ENCODE measurements at places on chromosomes 16 and 17. TPM values are rescaled to one million over a fixed set of nuclear protein-coding genes. Genes with fewer than 3 reads are reported as not detected.

- H3K27ac ChIP-seq = no peak overlapping the region
Measured at GRCh38 chr17:66610361-66611133, 224.4 kb upstream of the CACNG5 start.

- no peaks in the 10 kb centered on the region for H3K36me3 ChIP-seq
- H3K27me3 ChIP-seq = no peaks in the 10 kb centered on the region
- H3K4me1 ChIP-seq = peaks cover 44% of the 10 kb centered on the region
- no peak for DNase-seq
- H3K27ac ChIP-seq = no peak overlapping the region
- no peak overlapping the region for H3K4me3 ChIP-seq
Measured at GRCh38 chr16:56862776-56863175, 2.2 kb upstream of the SLC12A3 start.

GRCh38 chr16:11596572-11597226, 10.0 kb upstream of the LITAF start:
- H3K27me3 ChIP-seq = no peaks in the 10 kb centered on the region
- no peak for DNase-seq
- peaks cover 5% of the 10 kb centered on the region for H3K4me1 ChIP-seq
- H3K36me3 ChIP-seq = no peaks in the 10 kb centered on the region

GRCh38 chr16:8721336-8722024, 47.1 kb downstream of the ABAT start:
- no peaks in the 10 kb centered on the region for H3K27me3 ChIP-seq
- H3K4me1 ChIP-seq = no peaks in the 10 kb centered on the region
- peaks cover 2% of the 10 kb centered on the region for H3K36me3 ChIP-seq
- no peak overlapping the region for H3K4me3 ChIP-seq
- H3K27ac ChIP-seq = no peak overlapping the region

GRCh38 chr17:35790841-35791240, 4.6 kb downstream of the MMP28 start:
- peaks cover 5% of the 10 kb centered on the region for H3K4me1 ChIP-seq
- H3K27me3 ChIP-seq = peaks cover 66% of the 10 kb centered on the region

- H3K27me3 ChIP-seq = peaks cover 4% of the 10 kb centered on the region
- DNase-seq = no peak
Measured at GRCh38 chr17:78618264-78619066, 41.3 kb upstream of the DNAH17 start.

DNA sequence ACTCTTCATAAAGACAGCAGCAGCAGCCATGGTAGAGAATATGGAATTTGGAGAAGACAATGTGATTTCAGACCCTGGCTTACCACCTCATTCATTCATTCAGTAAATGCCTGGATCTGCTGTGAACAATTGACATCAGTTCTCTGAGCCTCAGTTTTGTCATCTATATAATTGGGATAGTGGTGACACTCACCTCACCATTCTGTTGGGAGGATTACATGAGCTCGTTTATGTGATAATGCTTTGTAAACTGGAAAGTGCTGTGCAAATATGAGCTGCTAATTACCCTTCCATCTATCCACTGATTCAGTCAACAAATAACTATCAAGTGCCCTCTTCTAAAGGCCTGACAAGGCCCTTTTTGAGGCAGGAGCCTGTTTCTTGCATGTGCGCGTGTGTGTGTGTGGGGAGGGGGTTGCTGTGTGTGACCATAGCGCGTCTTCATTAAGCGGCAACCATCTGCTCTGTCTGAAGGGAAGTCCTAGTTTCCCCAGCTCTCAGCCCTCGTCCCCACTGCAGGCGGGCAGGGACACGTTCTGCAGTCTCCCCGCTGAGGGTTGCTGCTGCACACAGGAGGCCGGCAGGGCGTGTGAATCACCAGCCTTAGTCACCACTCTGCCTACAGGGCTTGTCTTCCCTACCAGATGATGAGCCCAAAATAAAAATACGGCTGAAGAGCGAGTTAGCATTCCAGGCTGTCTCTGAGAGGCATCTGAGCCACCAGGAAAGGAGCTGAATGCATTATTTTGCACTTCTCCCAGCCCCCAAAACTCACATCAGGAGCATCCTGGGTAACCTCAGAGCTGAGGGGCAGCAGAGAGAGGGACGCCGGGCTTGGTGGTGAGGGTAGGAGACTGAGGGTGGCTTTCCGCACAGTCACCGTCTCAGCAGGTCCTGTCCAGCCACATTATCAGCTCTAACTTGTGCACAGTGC, 19.9 kb downstream of the ARL4D start:
- no peaks in the 10 kb centered on the region for H3K36me3 ChIP-seq

DNA sequence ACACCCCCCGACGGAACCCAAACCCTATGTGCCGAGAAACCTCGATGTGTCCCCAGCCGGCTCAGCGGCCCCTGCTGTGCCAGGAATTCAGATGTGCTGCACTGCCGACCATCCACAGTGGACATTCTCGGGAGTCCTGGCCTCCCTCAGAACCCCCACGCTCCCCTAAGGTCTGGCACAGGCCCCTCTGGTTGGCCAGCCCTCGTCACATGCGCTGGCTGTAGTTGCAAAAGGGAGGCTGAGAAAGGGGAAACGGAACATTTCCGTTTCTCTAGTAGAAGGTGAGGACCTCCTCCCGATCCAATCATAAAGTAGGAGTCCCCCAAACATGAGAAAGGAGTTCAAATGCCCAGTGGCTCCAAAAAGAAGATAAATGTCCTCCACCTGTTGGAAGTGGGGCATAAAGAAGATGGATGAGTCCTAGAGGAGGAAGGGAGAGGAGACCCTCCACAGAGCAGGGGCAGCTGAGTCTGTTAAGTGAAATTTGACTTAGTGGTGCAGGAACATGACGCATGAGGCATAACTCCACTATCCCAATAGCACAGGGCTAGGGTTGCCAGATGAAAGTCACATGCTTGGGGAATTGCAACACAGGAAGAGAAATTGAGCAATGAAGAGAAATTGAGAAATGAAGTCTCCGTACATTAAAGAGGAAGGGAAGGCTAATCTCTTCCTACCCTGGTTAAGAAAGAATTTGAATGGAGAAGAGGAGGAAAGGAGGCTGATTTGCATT, 49.3 kb upstream of the WSB1 start:
- H3K36me3 ChIP-seq = no peaks in the 10 kb centered on the region
- no peak for DNase-seq
- no peak overlapping the region for H3K4me3 ChIP-seq

DNA sequence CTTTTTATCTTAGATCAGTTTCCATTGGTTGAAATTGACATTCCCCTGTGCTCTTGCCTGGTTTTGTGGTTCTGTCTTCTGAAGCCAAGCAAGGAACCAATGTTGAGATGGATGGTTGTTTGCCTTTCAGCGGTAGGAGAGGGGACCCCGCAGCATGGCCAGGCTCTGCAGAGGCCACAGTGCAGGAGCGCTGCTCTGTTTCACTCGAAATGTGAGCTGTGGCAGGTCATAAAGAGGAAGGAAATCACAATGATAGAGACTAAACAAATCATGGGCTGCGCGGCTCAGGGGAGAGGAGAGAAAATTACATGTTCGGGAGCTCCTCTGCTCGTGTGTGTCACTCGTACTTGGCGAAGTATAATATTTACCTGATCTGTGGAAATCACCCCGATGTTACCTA, 148.2 kb downstream of the SNX29 start:
- no peaks in the 10 kb centered on the region for H3K36me3 ChIP-seq
- DNase-seq = no peak
- H3K4me3 ChIP-seq = no peak overlapping the region
- no peaks in the 10 kb centered on the region for H3K27me3 ChIP-seq
- H3K27ac ChIP-seq = no peak overlapping the region

DNA sequence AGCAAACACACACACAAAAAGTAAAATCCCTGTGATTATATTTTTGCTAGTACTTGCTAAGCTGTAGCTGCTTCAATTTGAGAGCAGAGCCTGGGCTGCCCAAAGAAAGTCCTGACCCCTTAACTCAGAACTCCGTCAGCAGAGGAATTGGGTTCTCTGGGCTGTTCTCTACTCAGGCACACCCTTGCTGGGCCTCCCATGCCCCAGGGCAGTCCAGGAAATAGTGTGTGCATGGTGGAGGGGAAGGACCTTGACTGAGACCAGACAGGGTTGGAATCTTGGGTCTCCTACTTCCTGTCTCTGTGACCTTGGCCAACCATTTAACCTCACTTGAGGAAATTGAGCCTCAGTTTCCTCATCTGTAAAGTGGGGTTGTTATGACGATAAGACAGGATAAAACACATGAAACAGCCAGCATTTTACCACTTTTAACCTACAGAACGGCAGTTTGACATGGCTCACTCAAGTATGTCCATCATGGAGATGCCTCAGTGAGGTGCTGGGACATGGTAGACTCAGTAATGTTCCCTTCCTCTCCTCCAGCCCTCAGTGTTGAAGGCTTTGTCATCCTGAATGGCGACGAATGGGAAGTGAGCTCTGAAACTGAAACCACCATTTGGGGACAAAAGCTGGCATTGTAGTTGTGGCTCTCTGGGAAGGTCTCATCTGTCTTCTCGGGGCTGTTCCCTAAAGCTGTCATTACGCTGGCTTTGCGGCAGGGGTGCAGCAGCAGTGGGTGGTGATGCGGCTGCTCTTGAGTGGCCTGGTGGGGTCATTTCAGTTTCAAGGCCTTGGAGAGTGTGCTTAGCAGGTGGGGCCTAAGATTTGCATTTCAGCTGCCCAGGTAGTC, 74.9 kb downstream of the CMIP start:
- peaks cover 18% of the 10 kb centered on the region for H3K36me3 ChIP-seq
- H3K27me3 ChIP-seq = no peaks in the 10 kb centered on the region
- peak overlapping the region; percentile 42 for H3K27ac ChIP-seq
- H3K4me1 ChIP-seq = peaks cover 49% of the 10 kb centered on the region
- no peak overlapping the region for H3K4me3 ChIP-seq
- DNase-seq = no peak

DNA sequence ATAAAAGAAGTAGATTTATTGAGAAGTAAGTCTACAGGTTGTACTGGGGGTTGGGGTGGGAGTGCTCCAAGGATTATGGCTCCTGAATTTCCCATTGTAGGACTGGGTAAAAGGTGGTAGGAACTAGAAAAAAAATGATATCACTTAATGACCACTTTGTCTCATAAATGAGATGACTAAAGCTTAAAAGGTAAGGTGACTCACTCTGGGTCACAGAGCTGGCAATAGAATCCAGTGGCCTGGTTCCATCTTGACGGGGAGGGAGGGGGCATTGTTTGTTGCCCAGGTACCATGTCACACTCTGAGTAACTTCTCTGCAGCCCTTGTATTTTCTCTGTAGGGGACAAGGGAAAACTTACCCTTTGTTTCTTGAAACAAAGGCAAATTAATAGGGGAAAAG, 126.1 kb downstream of the PITPNC1 start:
- H3K27me3 ChIP-seq = peaks cover 4% of the 10 kb centered on the region
- peaks cover 3% of the 10 kb centered on the region for H3K36me3 ChIP-seq
- DNase-seq = no peak
- H3K4me1 ChIP-seq = peaks cover 7% of the 10 kb centered on the region
- H3K4me3 ChIP-seq = no peak overlapping the region
- no peak overlapping the region for H3K27ac ChIP-seq

DNA sequence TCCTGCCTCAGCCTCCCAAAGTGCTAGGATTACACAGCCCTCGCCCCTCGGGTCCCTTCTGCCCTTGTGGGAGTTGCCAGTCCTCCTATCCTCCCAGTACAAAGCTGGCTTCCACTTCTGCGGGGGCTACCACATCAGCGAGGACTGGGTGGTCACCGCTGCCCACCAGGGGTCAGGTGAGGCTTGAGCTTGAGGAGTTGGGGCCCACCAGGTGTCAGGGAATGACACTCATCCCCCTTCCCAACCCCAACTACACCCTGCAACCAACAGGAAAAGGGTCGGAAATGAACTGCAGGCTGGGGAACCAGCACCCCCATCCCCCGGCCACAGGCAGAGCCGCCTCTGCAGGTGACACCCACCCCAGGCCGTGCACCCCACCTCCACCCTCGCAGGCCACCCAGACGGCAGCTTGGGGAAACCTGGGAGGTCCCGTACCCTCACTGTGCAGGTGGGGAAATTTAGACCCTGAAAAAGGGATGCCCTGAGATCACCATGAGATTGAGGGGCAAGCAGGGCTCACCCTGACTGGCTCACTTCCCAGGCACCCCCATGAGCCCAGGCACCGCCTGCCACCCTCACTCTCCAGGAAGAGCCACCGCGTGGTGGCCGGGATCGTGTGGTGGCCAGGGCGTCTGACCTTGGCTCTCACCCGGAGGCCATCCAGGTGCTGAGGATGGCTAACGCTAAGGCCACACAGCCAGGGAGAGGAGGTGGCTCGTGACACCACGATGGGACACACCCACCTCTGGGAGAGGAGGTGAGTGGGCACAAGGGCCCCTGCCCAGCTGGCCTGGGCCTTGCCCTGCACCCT, 8.0 kb downstream of the CTRB1 start:
- H3K4me3 ChIP-seq = no peak overlapping the region
- no peak overlapping the region for H3K27ac ChIP-seq
- H3K4me1 ChIP-seq = no peaks in the 10 kb centered on the region
- no peaks in the 10 kb centered on the region for H3K36me3 ChIP-seq

The NOXO1 gene
- 0.21 TPM for total RNA-seq

The HBM gene
- total RNA-seq = not detected

The SHISA9 gene
- not detected for total RNA-seq

The CAPNS2 gene
- not detected for total RNA-seq

The CD19 gene
- total RNA-seq = 0.18 TPM

Measured in activated T-helper 2 cell treated with anti-CD3 and anti-CD28 coated beads, Interferon-gamma antibody, Interleukin-2, Interleukin-4, amounts not matched to agents 10 μg/mL and 5 μg/mL and 100 μg/mL, durations not matched to agents 14 hours and 24 hours and 36 hours (primary cell).